ENCODE measurements at places on chromosomes 3 and 15. TPM values are rescaled to one million over a fixed set of nuclear protein-coding genes. Genes with fewer than 3 reads are reported as not detected.

Gene COLQ
- 0.25 TPM for total RNA-seq

Gene CCR8
- total RNA-seq: not detected

Gene PCSK6
- 0.26 TPM for total RNA-seq

Gene KNL1
- total RNA-seq: 18.1 TPM

DNA sequence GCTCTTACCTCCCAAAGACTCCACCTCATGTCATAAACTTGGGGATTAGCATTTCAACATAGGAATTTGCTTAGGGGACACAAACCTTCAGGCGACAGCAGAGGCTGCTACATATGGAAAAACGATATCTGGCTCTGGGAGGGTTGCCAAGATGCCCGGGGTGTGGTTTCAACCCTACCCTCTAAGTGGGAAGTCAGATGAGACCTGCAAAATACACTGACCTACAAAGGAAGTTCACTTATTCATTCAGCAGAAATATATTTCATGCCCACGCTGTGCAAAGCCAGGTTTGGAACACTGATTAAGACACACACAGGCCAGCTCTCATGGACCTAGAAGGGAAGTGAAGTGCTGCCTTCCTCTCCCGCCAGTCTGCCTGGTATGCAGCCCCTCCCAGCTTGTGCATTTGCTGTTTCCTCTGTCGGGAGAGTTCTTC, 239.3 kb downstream of the FEZF2 start:
- DNase-seq: peak; percentile 45

- no peak for DNase-seq
Measured at GRCh38 chr3:34361921-34362320, 563.5 kb downstream of the PDCD6IP start.

DNA sequence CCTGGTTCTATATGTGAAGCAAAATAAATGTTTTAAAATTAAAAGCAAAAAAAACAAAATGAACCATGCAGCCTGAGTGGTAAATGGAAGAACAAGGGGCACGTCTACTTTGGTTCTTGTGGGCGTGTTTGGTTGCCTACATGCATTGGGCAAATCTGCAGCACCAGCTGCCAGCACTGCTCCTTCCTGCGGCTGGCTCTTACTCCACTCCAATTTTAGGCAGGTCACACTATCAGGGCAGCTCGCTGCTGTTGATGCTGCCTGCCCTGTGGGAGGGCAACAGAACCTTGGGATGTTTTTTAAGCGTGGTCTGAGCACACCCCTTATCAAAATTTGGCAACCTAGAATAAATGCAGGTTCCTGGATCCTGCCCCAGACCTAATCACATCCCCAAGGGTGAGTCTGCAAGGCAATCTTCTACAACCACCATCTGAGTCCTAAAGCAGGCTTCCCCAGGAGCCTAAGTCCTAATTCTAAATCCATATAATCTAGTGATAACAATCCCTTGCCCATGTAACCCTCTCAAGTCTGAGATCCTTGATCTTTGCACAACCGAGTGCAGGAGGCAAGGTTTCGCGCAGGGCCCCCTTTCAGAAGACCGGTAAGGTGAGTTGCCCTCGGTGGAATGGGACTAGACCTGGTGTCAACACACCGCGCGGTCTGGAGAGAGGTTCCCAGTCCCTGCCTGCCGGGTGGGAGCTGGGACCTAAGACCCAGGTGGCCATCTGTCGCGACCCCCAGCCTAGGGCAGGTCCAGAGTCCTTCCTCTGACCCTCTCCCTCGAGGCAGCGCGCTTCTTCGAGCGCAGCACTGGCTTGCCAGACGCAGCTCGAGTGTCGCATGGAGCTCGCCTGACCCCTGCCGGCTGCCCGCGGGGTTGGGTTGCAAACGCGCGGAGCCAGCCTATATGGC, 15.9 kb downstream of the IVD start:
- no peak for DNase-seq

GRCh38 chr15:25208735-25209134, 230.1 kb downstream of the UBE3A start:
- DNase-seq: no peak

- DNase-seq: no peak
Measured at GRCh38 chr3:153305189-153305588, 143.2 kb downstream of the RAP2B start.

- no peak for DNase-seq
Measured at GRCh38 chr15:41691471-41691870, 31.3 kb downstream of the MGA start.

DNA sequence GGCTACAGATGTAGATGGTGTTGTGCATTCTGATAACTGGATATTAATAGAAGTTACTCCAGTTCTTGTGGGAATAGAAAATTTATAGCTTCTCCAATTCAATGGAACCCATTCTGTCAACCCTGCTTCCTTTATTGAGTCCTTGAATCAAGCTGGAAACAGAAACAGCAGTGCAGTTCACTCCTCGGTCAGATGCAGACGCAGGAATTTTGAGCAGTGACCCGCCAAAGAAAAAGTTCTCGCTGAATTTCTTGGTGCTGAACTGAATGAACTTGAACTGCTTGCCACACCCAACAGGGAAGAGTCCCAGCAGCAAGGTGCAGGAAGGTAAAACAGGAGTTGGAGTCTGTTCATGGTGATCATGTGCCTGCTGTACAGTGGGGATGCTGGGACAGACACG, 10.3 kb downstream of the HRH1 start:
- no peak for DNase-seq

- no peak for DNase-seq
Measured at GRCh38 chr3:107794664-107795443, 272.1 kb downstream of the BBX start.

- DNase-seq: no peak
Measured at GRCh38 chr3:150312018-150312657, 96.0 kb upstream of the TSC22D2 start.

Measured in pulmonary artery endothelial cell (primary cell).